ENCODE measurements at places on chromosomes 7 and 10. TPM values are rescaled to one million over a fixed set of nuclear protein-coding genes. Genes with fewer than 3 reads are reported as not detected.

CAMK2B gene
- total RNA-seq: not detected

HGF gene
- total RNA-seq: 1.1 TPM

NRP1 gene
- total RNA-seq: 3.5 TPM

DNA sequence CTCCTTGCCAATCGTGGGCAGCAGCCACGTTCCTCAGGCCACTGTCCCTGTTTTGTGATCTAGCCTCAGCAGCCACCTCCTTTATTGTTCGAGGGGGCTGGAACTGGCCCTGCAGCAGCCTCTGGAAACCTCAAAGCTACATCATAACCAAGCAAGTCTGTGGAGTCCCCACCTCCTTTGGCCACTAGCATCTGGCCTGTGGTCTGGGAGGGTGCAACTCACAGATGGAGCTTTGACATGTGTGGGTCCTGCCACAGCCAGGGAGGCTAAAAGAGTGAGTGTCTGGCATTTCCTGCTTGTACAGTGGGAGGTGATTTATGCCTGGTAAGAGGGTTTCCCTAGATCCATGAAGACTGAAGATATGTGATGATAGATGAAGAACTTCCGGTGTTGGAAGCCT lies 32.3 kb upstream of the NUB1 start:
- DNase-seq: no peak

DNA sequence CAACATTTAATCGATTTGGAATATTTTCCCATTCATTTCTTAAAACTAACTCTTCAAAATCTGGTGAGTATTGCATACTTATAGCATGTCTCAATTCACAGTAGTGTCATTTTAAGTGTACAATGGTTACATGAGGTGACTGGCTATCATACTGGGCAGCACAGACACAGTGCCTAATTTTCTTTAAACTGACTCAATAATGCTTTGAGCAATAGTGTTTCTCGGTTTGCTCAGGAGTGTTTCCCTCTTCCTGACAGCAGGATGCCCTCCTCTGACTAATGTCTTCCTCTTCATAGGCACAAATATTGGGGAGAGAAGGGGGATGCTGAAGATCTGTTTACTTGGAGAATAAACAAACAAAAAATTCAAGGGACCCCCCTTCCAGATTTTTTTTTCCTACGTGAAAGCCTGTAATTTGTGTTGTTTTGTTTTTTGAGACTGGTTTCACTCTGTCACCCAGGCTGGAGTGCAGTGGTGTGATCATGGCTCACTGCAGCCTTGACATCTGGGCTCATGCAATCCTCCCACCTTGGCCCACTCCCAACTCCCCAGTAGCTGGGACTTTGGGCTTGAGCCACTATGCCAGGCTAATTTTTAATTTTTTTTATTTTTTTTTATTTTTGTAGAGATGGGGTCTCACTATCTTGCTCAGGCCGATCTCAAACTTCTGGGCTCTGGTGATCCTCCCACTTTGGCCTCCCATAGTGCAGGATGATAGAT lies 2.2 kb downstream of the MRC1 start:
- DNase-seq: no peak

DNA sequence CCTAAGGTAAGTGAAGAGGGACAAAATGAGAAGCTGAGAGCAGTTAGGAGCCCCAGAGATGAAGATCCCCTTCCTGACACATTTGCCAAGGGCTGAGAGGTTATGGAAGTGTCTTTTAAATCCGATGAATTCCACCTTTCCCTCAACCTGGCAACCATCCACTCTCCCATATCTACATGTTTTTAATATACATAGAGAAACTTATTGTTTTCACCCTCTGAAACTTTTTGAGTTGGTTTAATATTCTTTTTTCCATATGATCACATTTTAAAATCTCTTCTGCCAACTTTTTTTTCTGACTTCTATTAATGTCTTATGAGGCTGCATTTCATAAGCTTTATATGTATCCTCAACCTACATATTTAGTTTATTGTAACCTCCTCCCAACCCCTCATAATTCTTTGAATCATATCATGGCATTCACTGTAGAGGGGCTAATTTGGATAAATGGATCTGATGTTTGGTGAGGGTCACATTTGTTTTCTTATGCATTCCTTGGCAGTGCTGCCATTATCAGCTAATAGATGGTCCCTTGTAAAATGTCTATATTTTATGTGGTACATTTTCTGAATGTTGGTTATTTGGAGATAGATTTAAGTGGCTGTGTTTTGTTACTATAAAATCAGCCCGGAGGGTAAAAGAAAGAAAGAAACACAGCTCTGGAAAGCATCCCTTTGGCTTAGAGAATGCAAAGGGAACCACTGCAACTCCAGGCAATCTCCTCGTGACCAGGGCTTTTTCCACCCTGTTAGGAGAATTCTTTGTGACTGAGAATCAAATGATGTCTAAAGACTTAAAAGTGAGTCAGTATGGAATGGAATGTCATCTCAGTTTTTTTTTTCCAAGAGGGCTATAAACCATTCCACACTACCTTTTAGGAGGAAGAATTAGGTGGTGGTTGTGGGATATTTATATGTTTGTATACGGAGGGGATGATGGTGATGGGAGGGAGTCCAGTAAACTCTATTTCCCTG lies 334.4 kb downstream of the SUGCT start:
- DNase-seq: no peak

DNA sequence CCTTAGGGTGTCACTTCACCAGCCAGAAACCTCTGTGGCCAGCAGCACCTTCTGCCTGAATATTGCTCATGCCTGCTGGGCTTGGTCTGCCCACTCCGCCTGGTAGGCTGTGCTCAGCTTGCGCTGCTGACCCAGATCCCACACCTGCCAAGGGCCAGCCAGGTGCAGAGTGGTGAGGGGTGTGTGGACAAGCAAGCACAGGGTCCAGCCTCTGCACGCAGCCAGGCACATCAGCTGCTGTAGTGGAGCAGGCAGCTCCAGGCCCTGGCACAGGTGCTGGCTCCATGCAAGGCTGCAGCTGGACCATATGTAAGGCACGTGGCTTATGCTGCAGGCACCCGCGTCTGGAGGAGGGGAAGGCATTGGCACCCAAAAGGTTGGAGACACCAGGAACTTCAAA lies 567.4 kb downstream of the INHBA start:
- no peak for DNase-seq

- no peak for DNase-seq
Measured at GRCh38 chr7:104535841-104536240, 207.4 kb downstream of the LHFPL3 start.

GRCh38 chr7:11182736-11183135 lies 209.1 kb downstream of the PHF14 start:
- DNase-seq: no peak

DNA sequence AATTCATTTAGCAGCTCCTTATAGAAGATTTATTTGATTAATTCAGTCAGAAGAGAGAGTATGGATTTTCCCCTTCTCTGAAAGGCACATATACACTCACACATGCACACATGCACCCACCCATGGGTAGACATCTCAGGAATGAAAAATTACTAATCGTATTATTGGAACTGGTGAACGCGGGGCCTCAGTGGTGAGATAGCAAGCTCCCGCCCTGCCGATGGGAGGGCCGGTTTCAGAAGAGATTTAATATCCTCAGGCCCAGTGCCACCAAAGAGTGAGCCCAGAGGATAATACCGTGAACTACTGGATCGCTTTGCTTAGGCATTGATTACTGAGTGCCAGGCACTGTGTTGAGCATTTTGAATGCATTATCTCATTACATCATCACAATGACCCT lies 38.0 kb upstream of the EMX2 start:
- no peak for DNase-seq

- no peak for DNase-seq
Measured at GRCh38 chr10:47243356-47243755, 56.6 kb upstream of the GDF10 start.
